ENCODE measurements at places on chromosomes 7 and 10.

DNA sequence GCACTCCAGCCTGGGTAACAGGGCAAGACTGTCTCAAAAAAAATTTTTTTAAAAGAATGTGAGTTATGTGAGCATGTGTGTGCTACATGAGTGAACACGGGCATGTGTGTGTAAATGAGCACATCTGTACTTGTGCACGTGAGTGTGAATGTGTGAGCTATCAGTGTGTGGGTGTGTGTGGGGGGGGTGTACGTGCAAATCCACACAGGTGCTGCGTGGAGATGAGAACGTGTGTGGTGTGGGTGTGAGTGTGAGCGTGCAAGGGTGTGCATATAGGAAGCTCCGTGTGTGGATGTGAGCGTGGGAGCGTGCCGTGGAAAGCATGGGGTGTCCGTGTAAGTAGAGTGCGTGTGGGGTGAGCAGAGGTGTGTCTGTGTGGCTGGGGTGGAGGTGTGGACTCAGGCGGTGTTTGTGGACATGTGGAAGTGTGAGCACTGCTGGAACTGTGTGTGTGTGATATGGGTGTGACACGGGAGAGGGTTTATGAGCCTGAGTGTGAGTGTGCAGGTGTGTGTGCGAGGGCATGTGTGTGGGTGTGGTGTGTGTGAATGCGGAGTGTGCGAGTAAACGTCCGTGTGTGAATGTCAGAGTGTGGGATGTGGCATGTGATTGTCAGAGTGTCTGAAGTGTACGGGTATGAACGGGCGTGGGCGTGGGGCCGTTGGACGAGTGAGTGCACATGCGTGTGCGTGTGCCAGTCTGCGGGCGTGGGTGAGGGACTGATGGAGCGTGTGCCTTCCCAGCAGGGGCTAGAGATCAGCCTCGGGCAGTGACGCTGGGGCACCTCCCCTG is 45.9 kb upstream of the TNRC18 start:
- no peak for DNase-seq

DNA sequence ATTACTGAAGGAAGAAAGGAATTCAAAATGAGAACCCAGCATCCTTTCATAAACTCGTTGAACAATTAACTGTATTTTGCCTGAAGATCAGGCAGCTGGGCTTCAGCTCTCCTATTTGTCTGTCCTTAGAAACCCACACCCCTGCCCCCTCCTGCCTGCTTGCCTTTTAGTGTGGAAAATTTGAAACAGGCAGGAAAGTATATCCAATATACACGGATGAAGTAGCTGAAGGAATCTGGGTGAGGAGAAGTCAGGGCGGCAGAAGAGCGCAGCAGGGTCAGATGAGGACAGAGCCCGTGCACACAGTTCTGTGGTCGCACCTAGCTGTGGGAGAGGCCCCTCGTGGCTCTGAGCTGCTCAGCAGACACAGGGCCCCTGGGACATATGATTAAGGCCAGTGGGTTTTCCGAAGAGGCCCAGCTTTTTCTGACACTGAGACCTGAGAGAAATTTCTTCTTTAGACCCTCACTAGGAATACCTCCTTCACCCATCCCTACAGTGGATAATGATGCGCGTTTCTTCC is 87.9 kb downstream of the ACTR3B start:
- peak; percentile 16 for DNase-seq

- DNase-seq, result no peak
Measured at GRCh38 chr10:108708363-108708762, 1214.9 kb downstream of the XPNPEP1 start.

GRCh38 chr10:43961523-43962345 is 313.1 kb upstream of the ZNF32 start:
- no peak for DNase-seq

DNA sequence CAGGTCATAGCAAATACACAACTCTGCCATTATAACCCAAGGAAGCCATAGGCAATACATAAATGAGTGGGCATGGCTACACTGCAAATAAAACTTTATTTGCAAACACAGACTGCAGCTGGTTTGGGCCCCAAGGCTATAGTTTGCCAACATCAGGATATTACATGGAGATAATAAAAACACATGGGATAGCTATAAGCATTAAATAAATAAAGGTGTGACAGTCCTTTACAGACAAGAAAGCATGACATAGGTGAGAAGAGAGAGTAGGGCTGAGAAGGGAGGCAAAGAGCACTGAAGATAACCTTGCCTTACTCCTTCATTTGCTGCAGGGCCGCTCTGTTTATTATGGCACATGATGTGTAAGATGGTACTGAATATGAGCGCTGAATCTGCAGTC is 135.1 kb upstream of the GHITM start:
- no peak for DNase-seq

- DNase-seq, result no peak
Measured at GRCh38 chr7:130201796-130202195, 3.4 kb downstream of the TMEM209 start.

- no peak for DNase-seq
Measured at GRCh38 chr10:11140963-11141362, 123.3 kb downstream of the CELF2 start.

- DNase-seq, result peak; percentile 83
Measured at GRCh38 chr10:110326351-110327032, 21.8 kb upstream of the SMNDC1 start.

- no peak for DNase-seq
Measured at GRCh38 chr10:79238606-79239005, 108.7 kb upstream of the PPIF start.

DNA sequence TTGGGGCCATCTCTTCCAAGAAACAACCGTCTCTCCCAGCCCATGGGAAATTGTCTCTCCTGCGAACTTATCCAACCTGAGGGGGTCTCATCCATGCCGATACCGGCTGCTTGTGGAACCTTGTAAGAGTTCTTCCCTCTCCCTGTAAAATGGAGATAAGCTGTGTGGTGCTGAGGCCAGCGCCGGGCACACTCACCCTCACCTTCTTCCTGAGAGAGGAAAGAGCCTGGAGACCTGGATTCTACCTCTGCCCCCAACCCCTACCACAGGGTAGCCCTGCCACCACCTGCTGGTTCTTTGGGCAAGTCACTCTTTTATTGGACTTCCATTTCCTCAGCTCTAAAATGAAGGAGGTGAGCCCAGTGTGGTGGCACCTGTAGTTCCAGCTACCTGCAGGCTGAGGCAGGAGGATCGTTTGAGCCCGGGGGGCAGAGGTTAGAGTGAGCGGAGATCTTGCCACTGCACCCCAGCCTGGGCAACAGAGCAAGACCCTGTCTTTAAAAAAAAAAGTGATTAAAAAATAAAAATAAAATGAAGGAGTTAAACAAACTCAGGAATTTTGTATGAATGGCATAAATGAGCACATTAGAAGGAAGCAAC is 38.4 kb upstream of the PSAP start:
- no peak for DNase-seq

- DNase-seq, result no peak
Measured at GRCh38 chr7:111633878-111634277, 71.6 kb upstream of the IMMP2L start.

GRCh38 chr7:119724041-119724792 is 548.8 kb upstream of the KCND2 start:
- no peak for DNase-seq

DNA sequence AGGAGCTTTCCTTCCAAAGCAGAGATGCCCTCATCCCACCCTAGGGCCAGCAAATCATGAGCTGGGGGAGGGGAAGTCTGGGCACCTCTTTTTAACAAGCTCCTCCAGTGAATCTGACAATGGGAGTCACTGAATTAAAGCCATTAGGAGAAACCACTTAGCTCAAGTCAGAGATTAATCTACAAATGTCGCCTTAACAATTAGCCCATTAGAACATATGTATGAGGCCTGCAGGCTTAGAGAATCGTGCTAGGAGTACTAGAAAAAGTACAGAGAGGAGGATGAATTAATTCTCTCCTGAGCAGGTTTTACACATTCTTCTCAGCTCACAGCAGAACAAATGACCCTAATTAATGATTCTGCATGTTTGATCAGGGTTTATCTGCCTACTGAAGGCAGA is 381.3 kb downstream of the KCNMA1 start:
- DNase-seq, result no peak

GRCh38 chr10:52437205-52437646 is 123.1 kb downstream of the DKK1 start:
- no peak for DNase-seq

GRCh38 chr7:123463890-123464289 is 70.5 kb downstream of the IQUB start:
- DNase-seq, result no peak

GRCh38 chr10:127979045-127979444 is 72.1 kb downstream of the PTPRE start:
- no peak for DNase-seq

DNA sequence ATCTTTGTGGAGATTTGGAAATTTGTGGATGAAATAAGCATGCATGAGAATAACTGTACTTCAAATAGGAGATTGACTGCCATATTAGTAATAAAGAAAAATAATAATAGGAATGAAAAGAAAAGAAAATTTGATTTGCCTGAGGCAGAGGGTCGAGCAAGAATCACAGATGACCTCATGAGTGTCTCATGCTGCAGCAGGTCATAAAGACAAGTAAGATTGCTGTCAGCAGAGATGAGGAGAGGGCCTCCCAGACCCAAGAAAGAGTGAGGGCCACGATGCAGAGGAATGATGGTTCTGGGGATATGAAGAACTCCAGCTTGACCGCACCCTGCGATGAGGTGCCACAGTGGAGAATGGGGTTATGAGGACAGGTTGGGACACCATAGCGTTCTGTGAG is 39.2 kb downstream of the TOMM7 start:
- DNase-seq, result no peak

DNA sequence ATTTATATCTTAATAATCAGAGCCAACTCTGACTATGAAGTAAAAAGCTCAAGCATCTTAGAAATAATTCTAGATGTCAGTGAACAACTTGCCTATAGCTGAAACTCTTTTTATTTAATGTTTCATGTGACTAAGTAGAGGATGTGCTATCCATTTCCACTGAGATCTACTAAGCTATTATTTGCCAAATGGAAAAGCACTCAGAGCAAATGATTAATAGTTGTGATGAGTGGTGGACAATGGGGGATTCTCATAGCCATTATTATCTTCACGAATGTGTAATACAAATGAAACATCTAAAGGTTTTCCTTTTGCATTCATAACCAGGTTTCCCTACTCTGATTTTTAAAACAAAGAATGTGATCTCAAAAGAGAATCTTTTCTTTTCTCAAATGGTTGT is 126.6 kb upstream of the GNAI1 start:
- DNase-seq, result no peak

Measured in fibroblast of skin of abdomen (primary cell).